CD4-positive, alpha-beta T cell treated with Interleukin-17A for 1 hour (primary cell): ENCODE measurements at places on chromosomes 6 and 20.

DNA sequence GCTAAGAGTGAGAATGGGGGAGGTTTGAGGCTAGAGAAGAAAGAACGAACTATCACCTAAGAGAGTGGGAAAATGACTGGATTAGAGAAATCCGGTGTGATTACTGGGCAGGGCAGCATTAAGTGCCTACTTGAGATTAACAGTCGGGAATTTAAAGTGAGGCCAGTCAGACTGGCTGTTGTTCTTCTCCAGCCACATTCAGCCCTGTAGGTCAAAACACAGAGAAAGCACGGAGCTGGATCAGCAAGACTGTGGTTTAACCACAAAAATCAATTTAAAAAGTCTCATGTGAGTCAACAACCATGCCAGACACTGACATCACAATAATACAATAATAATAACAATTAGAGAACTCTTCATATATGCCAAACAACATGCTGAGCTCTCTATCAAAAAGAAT, 301.9 kb upstream of the SGK1 start:
- DNase-seq: no peak

- DNase-seq: no peak
Observed at GRCh38 chr6:129207832-129208231, 324.9 kb downstream of the LAMA2 start.

DNA sequence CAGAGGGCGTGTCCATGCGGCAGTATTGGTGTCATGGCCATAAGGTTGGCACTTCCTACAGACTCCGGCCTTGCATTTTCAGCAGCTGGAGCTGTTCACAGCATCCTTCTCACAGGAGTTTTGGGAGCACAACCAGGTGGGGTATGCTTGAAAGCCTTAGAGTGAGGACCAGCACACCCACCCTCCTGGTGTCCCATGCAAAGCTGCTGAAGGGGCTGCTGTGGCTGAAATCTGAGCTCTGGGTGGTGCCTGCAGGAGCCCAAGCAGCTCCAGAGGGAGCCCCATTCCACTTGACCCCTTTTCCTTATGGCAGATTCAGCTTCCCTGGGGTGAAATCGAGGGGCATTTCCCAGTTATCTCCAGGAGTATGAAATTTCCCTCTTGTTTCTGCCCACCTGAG, 74.0 kb upstream of the BHLHE23 start:
- no peak for DNase-seq

- DNase-seq: no peak
Observed at GRCh38 chr6:40138273-40138720, 204.0 kb upstream of the MOCS1 start.

GRCh38 chr20:25247000-25247517, 826 bp upstream of the PYGB start:
- peak; percentile 26 for DNase-seq
